Activated T-cell treated with anti-CD3 and anti-CD28 coated beads, Interleukin-2, amount 50 U/mL, for 72 hours (primary cell): ENCODE measurements at places on chromosomes 11 and 22. TPM values are rescaled to one million over a fixed set of nuclear protein-coding genes. Genes with fewer than 3 reads are reported as not detected.

The CCDC88B gene
- 119 TPM for total RNA-seq

- no peak for DNase-seq
Measured at GRCh38 chr22:23256986-23257888, 76.9 kb downstream of the BCR start.

The PTPMT1 gene
- total RNA-seq: 37.0 TPM

The ART1 gene
- not detected for total RNA-seq
